ENCODE measurements at places on chromosomes 5 and 9.

- peak; percentile 43 for DNase-seq
Observed at GRCh38 chr5:93585041-93585766, 2.2 kb downstream of the NR2F1 start.

DNA sequence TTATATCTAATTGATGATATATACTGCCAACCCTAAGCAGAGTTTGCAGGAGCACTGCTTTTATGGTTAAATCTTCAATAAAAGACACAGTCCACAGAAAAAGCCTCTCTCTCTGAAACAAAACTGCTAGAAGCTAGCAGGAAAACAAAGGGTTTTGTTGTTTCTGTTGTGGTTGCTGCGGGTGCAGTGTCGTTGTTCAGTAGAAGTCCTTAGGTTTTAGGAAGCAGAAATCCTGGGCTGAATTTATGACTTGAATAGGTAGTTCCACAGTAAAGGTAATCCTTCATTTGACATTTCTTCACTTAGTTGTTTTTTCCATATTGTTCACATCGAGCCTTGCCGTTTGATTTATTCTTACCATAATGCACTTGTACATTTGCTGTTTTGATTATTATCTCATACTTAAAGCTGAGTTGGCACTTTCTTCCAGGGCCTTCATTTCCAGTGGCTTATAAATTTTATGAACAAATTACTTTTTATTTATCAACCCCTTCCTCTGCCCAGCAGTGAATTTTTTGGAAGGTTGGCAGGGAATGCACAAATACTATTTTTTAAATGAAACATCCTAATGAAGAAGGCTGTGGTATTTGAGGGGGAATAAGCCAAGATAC, 209.6 kb upstream of the SLC30A5 start:
- DNase-seq: no peak

DNA sequence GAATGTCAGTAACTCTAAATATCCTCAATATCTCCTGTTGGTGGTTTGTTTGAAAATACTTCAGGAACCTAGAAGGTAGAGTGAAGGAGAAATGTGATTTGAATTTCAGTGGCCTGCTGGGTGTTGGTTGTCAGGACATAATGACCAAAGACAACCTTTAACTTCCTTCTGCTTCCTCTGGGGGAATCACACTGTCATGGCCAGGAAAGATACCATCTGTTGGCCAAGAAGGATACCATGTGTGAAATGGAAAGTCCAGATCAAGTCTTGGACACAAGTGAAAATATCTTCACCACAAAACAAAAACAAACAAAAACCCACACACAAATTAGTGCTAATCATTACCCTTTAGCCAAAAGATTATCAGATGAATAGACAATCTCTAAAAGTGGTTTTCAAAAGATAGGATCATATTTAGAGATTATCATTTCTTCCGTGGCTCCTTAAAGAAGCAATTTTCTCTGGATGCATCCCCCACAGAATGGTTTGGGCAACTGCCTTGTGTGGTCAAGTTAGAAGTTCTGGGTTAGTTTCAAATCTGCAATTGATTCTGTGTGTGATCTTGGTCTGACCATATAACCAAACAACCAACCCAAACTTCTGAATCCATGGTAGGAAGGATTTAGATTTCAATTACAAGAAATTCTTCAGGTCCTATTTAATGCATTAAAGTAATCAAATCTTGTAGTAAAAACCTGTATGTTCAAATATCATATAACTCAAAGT, 1.6 kb downstream of the C1QTNF3 start:
- DNase-seq: peak; percentile 14

DNA sequence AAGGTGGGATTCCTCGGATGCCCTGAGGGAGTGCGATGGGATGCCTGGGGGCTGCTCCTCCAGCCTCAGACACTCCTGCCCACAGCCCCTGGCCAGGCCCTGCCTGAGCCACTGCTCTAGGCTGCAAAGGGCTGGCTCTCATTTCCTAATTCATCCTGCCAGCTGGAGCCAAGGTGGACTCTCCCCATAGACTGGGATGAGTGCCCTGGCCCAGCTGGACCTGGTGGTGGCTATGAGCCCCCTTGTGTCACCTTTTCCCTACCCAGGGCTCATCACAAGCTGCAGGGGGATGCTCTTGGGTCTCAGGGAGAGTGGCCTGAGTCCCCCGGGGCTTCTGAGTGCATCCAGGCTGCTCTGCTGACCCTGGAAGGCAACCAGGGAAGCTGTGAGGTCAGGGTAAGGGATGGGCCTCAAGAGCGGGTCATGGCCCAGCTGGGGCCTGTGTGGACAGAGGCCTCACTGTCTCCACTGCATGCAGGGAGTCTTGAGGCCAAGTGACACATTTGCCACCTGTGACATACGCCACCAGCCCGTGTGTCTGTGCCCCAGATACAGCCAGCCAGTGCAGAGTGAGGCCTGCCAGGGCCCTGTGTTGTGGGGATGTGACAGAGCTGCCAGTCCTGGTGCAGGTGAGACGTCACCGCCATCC, 102.7 kb upstream of the IER5L start:
- no peak for DNase-seq

- no peak for DNase-seq
Observed at GRCh38 chr5:102539996-102540728, 41.4 kb upstream of the SLCO6A1 start.

GRCh38 chr9:105037139-105037538, 109.2 kb upstream of the ABCA1 start:
- DNase-seq: no peak

Data from EH (cell line).